IMR-90 (cell line): ENCODE measurements at places on chromosomes 7 and 10.

DNA sequence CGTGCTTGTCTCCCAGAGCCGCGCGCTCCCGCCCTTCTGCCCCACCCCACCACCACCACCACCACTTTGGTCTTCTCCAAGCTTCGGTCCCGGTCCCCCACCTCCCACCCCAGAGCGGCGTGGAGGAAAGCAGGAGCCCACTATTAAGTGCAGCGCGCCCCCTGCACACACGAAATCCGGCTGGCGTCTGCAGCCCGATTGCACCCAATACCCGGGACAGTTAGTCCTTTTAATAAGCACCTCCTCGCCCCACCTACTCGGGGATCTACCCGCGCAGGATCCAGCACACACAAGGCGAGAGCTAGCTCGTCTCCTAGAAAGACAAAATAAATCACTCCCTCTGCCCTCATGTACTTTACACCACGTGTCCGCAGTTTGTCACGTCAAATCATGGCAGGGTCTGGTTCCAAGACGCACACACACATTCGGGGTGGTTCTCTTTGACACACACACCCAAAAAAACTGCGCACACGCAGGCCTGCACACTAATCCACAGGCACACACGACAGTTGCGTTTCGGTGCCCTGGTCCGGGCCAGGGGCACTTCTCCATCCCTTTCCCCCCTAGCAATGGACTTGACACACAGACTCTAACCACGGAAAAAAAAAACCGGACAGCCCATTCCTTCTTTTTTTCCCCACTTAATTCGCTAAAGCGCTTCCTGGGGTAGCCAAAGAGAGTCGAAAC lies 1.6 kb downstream of the SFMBT2 start:
- DNase-seq = no peak

GRCh38 chr7:36276428-36277248 lies 113.0 kb upstream of the ANLN start:
- no peak for DNase-seq

GRCh38 chr7:69189406-69189805 lies 408.9 kb upstream of the AUTS2 start:
- no peak for DNase-seq

- DNase-seq = peak; percentile 34
Measured at GRCh38 chr10:70337201-70337651, 45.2 kb downstream of the LRRC20 start.

GRCh38 chr10:97916586-97916985 lies 66.9 kb downstream of the GOLGA7B start:
- DNase-seq = no peak
